ENCODE measurements at places on chromosomes 13 and 19.

DNA sequence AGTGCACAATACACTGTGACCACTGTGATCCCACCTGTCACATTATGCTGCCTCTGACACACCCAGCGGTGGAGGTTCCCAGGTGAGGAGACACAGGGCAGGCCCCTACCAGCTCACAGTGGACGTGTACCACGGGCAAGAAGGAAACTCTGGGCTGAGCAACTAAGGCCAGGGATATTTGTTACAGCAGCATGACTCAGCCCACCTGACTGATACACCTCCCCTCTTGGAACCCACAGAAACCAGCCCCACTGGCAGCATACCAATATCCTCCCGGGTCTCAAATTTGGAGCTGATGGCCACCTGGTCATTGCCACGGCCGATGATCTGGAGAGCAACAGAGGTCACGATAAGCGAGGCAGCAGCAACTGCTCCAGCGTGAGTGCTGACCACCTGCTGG, 14.9 kb downstream of the KLC3 start:
- no peak for DNase-seq

DNA sequence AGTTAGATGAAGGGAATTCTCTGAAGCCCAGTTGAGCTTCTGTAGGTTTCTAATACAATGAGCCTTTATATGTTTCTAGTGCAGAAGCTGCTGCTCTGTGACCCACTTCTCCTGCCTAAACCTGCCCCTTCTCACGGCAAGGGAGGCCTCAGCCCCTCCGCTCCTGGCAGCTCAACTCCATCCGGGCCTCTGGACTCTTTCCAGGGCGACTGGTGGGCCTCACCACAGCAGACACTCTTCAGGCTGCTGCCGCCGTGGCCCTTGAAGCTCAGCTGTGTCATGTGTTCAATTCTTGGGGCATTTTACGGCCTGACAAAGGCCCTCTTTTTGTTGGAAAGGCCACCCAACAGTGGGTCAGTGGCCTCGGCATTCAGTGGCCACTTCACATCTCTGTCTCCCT, 10.0 kb upstream of the C19orf33 start:
- DNase-seq: no peak

- peak; percentile 83 for DNase-seq
Measured at GRCh38 chr19:1455336-1456120, 5.6 kb downstream of the APC2 start.

DNA sequence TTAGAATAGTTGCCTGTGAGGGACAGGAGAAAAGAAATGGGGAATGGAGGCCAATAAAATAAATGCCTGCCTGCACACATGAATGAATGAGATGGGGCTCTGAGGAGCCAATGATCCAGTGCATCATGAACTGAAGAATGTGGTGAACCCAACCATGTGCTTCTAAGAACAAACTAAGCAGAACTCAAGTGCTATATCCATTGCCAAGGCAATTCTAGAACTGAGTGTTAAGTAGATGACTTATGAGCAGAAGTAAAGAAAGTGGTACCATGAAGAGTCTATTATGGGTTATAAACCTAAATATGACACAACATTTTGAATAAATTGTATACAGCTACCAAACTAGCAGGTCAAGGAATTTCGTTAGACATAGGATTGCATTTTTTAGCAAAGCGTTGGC, 186.1 kb downstream of the KATNAL1 start:
- no peak for DNase-seq

- no peak for DNase-seq
Measured at GRCh38 chr13:26380930-26381329, 127.0 kb downstream of the CDK8 start.

DNA sequence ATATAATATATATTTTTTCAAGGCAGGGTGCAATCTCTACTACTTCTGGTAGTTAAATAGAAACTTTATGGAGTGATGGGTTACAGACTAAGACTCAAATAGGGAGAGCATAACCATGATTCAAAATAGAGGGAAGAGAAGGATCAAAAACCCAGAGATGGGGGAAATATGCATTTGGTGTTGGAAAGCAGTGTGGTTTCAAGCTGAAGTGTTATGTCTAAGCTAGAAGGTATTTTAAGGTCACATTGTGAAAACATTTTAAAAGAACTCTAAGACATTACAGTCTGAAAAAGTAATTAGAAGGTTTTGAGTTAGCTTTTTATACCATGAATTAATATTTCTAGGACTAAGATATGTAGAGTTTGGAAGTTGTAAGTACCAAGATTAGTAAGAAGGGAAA, 2741.4 kb downstream of the PCDH9 start:
- DNase-seq: no peak

DNA sequence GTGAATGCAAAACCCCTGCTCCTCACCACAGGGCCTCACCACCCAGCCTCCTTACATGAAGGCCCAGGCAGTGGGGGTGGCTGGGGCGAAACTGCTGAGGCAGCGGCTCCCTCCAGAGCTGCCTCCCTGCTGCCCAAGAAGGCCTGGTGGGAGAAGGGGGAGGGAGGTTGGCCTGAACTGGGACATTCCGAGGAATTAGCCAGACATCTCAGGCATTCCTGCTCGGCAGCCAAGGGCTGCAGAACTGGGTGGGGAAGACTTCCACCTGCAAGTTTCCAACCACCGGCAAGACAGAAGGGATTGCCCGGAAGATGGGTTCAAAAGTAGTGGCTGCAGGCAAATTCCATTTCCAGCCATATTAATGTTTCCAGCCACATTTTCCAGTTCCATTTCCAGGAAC, 2.3 kb upstream of the PSPN start:
- no peak for DNase-seq

GRCh38 chr19:49344505-49345423, 9.6 kb downstream of the CD37 start:
- DNase-seq: no peak

DNA sequence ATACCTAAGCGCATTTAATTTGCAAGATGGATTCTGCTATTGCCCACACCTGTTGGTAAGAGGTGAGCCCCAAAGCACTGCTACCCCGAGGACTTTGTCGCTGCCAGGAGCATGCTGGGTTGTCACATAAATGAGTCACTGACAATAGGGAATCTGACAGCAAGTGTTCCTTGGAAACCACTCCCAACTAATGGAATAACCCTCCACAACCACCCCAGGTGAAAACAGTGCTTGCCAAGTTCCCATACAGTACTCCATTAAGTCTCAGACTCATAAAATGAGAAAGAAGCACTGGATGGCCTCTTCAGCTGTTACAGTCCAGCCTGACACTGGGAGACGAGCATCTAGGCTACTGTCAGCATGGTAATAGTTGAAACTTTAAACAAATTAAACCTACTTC, 108.6 kb downstream of the EFNB2 start:
- DNase-seq: no peak

DNA sequence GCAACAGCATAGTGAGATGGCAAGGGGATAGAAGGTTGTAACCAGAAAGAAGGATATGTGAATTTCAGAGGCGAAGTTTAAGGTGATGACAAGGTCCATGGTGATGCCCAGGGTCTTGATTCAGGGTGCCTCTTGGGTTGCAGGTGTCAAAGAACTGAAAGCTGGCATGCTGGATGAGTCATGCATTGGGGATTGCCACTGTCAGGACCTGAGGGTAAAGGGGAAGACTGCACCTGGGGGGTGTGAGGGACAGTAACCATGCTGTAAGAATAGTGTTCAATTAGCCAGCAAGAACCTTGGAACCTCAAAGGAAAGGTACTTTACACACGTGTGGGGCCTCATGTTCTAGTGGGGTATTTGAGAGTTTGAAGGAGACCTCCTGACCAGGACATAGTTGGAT, 279.6 kb downstream of the SLC7A1 start:
- DNase-seq: no peak

GRCh38 chr13:31195616-31196015, 4.2 kb upstream of the B3GLCT start:
- DNase-seq: no peak

GRCh38 chr13:29847501-29847983, 2.9 kb downstream of the UBL3 start:
- no peak for DNase-seq

- DNase-seq: peak; percentile 88
Measured at GRCh38 chr19:3986260-3987041, 1.2 kb upstream of the EEF2 start.

DNA sequence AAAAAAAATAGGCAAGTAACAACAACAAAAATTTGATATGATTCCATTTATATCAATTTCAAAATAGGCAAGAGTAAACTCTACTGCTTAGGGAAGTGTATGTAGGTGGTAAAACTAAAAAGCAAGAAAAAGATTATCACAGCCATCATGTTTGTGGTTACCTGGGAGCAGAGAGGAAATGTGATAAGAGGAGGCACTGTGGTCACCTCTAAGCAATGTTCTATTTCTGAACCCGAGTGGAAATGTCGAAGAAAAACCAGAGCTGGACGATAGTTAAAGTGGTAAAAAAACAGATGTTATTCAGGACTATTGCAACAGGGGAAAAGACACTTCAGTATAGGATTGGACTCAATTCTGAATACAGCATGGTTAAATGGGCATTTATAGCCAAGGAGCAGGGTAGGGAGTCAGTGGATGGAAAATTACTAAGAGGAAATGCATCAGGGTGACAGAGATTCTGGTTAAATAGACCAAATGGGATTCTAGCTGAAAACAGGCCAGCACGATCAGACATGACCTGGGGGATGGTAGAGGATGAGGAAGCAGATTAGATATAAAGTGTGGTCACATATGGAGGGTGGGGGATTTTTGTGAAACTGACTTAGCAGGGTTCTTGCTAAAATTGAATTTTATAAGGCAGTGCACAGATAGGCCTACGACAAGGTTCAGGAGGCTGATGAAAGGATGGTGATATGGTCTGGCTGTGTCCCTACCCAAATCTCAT, 6.0 kb upstream of the TEX30 start:
- no peak for DNase-seq
